PC-9 (cell line): ENCODE measurements at places on chromosomes 4 and X.

- DNase-seq = no peak
These were observed 66.1 kb upstream of the SLC39A8 start for GRCh38 chr4:102411408-102411807.

DNA sequence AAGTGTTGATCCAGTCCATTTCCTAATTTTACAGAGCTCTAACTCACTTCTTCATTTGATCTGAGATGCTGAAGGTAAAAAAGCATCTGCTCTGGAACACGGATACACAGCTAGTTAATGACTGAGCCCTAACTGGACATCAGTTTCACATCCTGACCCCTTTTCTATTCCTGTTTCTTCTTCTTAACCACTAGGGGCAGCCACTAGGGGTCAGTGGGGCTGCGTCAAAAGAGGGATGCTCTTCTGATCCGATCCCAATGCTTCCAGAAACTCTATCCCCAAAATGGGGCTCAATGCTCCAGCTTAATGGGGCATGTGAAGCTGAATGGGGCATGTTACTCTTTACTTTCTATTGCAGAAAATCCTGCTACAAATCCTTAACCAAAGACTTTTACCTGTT, 33.4 kb upstream of the PHKA2 start:
- no peak for DNase-seq

GRCh38 chr4:54440394-54441136, 211.5 kb downstream of the PDGFRA start:
- DNase-seq = no peak

DNA sequence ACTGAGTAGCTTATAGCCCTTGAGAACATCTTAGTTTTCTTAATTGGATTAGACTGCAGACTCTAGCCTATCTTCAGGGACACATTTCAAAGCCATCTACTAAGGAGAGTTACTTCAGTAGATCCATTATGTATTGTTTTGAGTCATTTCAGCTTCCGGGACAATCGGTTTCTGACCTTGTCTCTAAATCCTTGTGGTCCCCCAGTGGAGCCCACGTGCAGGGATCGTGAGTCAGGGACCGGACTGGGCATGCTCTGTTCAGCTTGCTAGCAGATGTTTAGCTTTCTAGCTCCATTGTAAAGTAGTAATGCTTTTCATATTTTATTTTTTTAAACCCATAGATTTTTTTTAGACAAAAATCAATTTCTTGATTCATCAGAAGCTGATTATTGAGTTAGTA, 211.9 kb upstream of the PRPS2 start:
- DNase-seq = no peak

GRCh38 chrX:65598559-65599147, 64.1 kb upstream of the LAS1L start:
- DNase-seq = no peak

DNA sequence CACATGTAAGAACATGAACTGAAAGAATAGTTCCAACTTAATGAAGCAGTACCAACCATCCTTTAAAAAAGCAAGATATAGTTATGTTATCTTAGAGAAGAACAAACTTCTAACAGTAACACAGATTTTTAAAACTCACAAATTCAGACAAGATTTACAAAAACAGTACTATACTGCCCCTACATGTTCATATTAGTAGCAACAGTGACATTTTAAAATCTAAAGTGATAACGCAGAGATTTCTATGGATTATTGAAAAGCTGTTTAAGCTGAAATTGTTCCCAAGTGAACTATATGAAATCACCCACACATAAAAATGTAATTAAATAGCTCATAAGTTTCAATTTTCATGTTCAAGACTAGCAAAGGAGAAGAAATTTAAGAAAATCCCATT, 166.0 kb downstream of the FBXW7 start:
- DNase-seq = no peak

GRCh38 chr4:116531870-116532269, 553.5 kb downstream of the TRAM1L1 start:
- DNase-seq = no peak
